ENCODE measurements at places on chromosomes 1 and 21. TPM values are rescaled to one million over a fixed set of nuclear protein-coding genes. Genes with fewer than 3 reads are reported as not detected.
A peak's percentile ranks its signal among the peaks of the same experiment; 100 is the strongest.

DNA sequence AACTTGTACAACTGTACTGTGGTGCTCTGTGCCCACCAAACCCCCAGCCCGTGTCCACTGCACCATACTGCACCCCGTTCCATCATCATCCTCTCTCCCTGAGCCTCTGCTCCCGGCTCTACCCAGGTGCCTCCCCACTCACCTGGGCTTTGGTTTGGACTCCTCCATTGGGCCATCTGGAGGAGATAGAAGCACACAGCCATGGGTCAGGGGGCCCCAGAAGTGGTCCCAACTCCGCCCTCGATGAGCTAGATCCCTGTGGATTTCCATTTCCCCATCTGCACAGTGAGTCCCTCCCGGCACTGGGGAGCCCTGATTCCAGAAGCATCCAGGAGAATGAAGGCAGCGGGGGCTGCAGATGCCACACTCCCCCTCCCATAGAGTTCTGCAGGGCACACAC, 10.8 kb downstream of the TNNT2 start:
- DNase-seq, result no peak

GRCh38 chr1:146032631-146033219, 11.2 kb upstream of the HJV start:
- peak; percentile 23 for DNase-seq

DNA sequence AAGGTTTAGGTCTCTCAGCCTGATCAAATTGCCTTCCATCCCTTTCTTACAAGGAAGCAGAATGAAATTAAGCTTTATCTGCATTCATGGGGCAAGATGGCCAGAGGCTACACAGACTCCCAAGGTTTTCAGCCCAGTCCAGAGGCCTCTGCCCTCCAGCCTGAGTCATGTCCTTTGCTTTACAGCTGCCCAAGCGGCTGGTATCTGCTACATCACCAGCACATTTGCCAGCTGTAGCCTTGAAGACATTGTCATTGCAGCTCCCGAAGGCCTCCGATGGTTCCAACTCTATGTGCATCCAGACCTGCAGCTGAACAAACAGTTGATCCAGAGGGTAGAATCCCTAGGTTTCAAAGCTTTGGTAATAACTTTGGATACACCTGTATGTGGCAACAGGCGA, 16.0 kb downstream of the HAO2 start:
- no peak for DNase-seq

- no peak for DNase-seq
These were observed 286.0 kb downstream of the ADGRL2 start for GRCh38 chr1:82086739-82087138.

DNA sequence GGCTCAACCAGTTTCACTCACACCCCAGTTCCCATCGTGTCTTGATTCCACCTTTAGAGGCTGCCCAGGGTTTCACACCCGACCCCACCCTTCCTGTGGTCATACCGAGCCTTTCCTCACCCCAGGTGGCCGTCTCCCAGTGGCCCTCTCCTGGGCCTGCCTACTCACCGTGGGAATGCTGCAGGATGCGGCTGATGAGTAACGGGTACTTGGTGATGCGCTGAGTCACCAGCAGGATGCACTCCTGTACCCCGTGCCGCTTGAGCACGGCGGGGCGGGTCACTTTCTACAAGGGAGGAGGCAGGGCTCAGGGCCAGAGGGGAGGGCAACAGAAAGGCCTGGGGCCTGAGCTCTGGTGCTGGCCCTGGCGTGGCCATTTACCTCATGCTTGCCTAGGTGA, 16.4 kb downstream of the ARHGEF2 start:
- no peak for DNase-seq

DNA sequence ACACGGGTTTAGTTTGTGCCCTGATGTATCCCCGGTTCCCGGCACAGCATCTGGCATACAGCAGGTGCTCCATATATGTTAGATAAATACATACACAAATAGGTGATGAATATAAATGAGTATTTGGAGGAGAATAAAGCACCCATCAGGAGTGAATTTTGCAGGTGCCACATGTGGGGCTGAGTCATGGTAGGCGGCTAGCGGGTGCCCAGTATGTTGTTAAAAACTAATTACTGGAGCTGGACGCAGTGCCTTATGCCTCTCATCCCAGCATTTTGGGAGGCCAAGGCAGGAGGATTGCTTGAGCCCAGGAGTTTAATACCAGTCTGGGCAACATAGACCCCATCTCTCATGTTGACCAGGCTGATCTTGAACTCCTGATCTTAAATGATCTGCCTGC, 16.7 kb upstream of the WASF2 start:
- DNase-seq, result no peak

Gene TP73
- 54.2 TPM for total RNA-seq

Gene STPG1
- total RNA-seq, result 0.13 TPM

Gene OR2T33
- not detected for total RNA-seq

Gene ESPN
- 0.59 TPM for total RNA-seq

Gene CFHR3
- not detected for total RNA-seq

Gene USP21
- total RNA-seq, result 28.6 TPM
